ENCODE measurements at places on chromosomes 5 and 9.

- no peak for DNase-seq
Measured at GRCh38 chr5:134649163-134649835, 714 bp downstream of the SEC24A start.

- no peak for DNase-seq
Measured at GRCh38 chr9:129352146-129352865, 174.2 kb upstream of the IER5L start.

DNA sequence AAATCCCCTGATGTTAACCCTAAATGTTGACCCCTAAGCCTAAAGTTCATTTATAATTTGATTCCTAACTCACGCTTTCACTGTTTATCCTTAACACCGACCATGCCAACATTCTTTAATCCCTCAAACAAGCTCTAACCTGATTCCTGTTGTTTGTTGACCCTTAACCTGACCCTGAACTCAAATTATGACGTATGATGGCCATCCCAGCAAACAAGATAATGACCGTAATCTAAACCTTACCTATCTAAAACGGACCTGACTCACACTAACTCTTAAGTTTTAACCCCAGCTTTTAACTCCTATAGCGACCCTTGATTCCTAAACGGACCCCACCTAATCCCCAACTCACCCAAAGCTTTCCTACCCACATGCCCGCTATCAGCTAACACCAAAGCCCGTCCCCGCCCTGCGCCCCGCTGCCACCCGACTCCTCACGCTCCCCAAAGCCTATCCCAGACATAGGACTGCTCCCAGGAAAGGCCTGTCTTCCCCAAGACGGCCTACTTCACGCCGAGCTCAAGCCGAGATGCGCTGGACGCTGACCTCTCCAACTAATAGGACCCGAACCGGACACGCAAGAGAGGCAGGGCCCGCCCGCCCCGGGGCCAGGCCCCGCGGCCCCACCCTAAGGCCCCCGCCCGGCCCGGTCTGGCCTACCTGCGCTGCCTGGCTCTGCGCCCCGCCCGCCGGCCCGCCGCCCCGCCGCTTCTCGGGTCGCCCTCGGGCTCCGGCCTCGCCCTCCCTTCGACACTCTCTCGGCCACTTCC, 395 bp downstream of the TLN1 start:
- peak; percentile 9 for DNase-seq

DNA sequence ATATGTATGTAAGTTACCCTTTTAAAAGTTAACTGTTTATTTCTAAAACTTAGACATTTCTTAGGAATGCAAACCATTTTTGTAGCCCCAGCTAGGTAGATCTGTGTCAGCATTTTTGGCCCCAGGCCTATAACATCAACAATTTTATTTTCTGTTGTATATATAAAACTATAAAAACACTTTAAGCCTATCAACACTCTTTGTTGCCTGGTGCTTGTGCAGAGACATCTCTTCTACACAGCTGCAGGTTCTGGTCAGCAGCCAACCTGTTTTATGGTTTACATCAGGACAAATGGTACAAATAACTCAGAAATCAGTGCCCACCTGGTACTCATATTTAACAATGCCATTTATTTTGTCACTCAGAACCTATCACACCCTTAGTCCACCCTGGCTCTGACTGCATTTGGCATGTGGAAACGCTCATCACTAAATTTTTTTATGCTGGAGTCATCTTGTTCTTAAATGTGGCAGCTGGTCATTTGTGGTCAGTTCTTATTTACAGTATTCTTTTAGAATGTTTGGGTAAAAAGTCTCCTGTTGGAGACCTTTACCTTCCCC, 173.4 kb downstream of the DNAH5 start:
- no peak for DNase-seq

DNA sequence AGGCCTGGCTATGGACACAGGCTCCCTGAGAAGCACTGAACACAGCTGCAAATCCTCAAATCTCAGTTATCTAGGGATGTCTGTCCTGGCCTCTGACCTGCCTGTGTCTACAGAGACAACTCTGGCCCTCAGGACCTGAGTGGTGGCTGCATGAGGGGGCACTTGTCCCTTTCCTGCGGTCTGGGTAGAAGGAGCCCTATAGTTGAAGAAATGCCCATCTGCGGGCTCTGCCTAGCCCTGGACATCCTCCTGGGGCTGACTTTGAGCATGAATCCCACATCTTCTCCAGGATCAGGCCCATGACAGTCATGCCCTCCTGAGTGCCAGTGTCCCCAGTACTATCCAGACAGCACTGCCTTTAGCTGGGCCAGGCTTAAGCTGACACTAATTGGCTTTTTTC, 10.0 kb downstream of the DNAJB5 start:
- DNase-seq = no peak

DNA sequence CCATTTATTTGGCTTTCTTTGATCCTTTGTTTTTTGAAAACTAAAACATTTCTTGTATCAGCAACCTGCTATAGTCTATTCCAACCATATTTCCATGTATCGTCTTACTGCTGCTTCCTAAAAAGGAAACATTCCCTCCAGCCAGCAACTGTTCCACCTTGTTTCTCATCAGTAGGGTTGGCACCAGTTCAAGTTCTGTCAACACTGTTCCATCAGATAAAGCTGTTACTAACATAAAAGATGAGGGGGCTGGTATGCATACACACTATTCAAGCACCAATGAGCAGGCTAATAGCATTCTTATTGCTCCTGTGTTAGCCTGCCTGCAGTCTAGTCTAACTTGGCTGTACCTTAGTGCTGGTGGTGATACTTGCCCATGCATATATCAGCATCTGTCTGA, 178.3 kb downstream of the CWC27 start:
- DNase-seq = no peak

- DNase-seq = no peak
Measured at GRCh38 chr5:179926657-179927056, 19.0 kb upstream of the TBC1D9B start.

GRCh38 chr5:52668139-52668538, 119.6 kb upstream of the ITGA1 start:
- DNase-seq = no peak

GRCh38 chr9:68446836-68447235, 90.4 kb downstream of the PGM5 start:
- DNase-seq = no peak

GRCh38 chr9:89935115-89935514, 330.3 kb downstream of the GADD45G start:
- no peak for DNase-seq

DNA sequence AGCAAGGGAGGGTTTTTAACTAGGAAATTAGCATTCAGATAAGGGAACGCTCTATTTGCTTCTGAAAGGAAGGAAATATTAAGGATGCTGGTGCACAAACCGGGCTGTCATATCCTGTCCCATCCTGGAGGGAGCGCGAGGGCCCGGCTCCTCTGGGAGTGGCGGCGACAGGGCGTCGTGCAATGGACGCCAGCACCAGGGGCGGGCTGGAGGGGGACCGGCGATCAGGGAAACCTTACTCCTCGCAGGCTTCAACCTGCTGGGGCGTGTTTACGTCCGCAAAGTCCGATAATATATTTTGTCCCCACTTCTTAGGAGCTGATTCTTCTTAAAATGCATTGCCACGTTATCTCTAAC, 197.1 kb upstream of the TBCA start:
- no peak for DNase-seq

DNA sequence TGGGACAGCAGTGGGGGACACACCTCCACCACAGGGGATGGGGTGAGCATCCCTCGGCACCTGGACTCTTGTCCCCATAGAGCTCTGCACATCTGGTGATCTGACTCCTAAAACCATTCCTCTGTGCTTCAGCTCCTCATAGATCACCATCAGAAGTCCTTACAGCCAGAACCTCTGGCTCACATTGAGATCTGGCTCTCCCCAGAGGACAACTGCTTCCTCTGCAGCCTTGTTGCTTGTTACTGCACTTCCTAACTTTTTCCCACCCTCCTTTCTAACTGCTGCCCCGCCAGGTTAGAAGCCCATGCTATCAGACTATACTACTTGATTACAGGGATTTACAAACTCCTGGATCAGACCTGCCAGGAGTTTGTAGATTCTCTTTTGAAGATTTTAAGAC, 64.5 kb downstream of the ARSB start:
- DNase-seq = no peak

DNA sequence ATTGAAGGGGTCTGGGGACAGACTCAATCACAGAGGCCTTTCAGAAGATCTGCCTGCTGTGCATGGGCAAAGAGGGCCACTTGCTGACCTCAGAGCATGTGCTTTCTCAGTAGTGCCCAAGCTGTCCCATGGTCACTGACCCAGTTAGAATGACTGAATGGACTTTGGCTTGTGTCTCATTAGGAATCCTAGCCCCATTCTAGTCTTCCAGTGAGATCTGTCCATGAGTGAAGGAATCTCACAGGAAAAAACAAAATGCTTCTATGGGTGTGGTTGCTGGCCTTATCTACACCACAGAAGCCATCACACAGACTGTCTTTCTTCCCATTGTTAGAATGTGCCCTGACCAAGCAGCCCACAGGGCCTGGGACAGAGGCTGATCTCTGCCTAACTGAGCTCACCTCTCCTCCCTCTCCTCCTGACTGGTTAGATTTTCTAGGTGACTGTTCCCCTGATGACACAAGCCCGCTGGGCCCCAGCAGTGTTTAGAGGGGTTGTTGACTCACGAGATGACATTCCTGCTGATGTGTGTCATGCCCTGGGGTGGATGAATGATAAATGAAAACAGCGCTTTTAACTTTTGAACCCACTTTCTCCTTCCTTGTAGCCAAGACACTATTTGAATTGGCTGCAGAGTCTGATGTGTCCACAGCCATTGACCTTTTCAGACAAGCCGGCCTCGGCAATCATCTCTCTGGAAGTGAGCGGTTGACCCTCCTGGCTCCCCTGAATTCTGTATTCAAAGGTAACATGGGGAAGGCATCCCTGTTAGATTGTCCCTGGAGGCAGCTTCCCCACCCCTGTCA, 24.8 kb downstream of the TGFBI start:
- no peak for DNase-seq

GRCh38 chr5:75622564-75622963, 11.3 kb downstream of the ANKDD1B start:
- no peak for DNase-seq

- no peak for DNase-seq
Measured at GRCh38 chr5:2105141-2105540, 222.4 kb upstream of the IRX4 start.

DNA sequence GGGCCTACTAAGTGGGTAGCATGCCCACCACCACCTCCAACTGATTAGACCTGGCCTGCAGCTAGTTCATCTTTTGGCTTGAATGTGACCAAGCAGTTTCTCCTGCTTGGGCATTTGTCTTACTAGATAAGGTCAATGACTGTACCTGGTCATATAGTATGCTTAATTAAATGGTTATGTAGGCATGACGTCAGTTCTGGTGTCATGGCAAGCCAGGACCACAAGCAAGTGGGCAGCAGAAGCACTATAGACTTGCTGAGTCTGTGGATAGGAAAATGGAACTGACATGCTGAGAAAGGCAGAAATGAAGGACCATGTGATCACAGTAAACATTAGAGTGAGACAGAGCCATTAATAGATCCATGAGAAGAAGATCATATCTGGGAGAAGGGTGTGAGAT, 55.6 kb upstream of the C6 start:
- DNase-seq = no peak

GRCh38 chr9:4141296-4141695, 158.6 kb downstream of the GLIS3 start:
- DNase-seq = no peak

DNA sequence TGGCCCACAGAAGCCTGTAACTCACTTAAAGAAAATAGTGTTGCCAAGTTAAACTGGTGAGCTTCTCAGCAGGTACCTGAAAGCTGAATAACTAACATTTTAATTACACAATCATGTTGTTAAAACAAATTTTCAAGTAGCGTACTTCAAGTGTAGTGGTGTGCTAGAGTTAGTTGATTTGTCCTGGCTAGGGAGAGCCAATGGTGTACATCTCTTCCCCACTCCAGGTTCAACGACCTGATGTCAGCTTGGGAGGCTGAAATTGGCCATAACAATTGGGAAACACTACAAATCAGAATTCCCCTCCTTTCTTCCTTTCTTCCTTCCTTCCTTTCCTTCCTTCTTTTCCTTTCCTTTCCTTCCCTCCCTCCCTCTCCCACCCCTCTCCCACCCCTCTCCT, 295.3 kb upstream of the SLC24A2 start:
- DNase-seq = no peak

DNA sequence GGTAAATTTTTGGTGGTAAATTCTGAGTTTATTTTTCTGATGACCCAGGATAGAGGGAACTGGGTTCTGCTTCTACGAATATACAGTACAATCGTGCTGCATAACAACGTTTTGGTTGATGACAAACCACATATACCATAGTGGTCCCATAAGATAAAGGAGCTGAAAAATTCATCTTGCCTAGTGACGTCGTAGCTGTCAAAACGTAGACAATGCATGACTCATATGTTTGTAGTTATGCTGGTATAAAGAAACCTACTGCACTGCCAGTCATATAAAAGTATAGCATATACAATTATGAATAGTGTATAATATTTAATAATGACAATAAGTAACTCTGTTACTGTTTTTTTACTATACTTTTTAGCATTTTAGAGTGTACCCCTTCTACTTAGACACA, 244.0 kb downstream of the GAS1 start:
- DNase-seq = no peak

DNA sequence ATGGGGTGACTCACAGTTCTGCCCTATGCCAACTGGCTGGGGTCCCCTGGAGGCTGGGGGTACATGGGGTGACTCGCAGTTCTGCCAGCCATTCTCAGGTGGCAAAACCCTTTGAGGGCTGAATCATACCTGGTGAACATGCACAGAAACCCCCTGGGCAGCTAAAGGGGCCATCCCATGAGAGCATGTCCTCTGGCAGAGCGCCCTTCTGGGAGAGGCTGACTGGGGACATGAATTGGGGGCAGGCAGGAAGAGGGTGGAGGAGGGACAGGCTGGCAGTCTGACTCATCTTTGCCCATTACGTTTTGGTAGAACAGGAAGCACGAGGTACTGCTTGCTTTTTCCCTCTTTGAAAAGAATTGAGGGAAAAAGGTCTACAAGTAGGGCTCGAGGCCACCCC, 16.7 kb downstream of the TRAF1 start:
- DNase-seq = peak; percentile 61

DNA sequence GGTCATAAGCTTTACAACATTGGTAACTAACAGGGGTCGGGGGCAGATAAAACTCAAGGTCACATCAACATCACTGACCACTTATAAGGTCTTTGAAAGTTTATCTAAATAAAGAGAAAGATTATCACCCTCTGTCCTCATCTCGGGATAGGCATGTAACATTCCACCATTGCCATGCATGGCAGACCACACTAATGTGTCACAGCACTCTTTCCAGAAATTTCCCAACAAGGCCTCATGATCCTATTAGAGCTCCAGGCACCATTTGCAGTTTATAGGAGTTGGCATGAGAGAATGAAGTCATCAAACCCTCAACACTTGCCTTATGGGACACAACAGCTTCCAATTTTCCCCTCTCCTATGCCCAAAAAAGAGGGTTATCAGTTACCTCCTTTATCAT, 31.9 kb upstream of the ZNF622 start:
- no peak for DNase-seq
